ENCODE measurements at places on chromosomes 2 and 18.

- DNase-seq, result no peak
Observed at GRCh38 chr2:209523867-209524266, 100.0 kb downstream of the MAP2 start.

DNA sequence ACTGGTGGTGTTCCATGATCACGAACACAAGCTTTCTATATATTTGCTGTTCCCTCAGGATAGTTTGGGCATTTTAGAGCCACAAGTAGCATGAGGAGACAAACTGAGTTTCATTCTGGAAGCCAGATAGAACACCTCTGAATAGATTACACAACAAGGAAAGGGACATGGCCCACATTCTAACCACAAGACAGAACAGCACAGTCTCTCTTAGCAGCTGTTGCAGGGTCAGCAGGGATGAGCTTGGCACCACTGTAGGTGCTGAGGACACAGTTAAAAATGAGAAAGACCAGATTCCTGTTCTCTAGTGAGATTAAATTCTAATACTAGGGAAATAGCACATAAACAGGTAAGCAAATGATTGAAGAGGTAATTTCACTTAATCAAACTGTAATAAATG is 235.3 kb downstream of the ZNF407 start:
- DNase-seq, result no peak

- DNase-seq, result no peak
Observed at GRCh38 chr18:64419156-64419555, 270.3 kb upstream of the LINC00305 start.

DNA sequence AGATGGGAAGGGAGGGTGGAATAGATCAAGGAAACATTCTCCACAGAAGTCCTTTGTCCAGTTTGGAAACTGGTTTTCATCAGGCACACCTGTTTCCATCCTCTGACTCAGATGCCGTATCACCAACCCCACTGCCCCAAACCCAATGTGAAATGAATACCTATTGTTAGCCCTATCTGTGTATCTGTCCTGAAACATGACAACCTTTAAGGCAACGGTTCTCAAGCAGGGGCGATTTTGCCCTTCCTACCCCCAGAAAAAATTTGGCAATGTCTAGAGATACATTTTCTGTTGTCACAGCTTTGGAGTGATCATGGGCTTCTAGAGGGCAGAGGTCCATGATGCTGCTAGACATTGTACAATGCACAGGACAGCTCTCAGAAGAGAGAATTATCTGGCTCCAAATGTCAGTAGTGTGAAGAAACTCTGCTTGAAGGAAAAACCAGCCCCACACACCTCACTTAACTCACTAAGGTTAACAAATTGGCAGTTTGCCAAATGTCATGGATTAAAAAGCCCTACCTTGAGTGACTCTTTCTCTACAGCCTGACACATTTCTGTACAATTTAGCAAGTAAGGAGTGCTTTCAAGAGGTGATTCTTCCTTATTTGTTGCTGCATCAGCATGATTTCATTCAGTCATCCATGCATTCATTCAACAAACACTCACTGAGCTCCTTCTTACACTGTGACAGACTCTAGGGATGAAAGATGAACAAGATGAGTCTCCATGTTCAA is 3.4 kb downstream of the SCTR start:
- no peak for DNase-seq

GRCh38 chr2:26238311-26238958 is 6.0 kb downstream of the HADHA start:
- DNase-seq, result no peak

GRCh38 chr2:64186699-64187605 is 42.7 kb upstream of the PELI1 start:
- no peak for DNase-seq

- DNase-seq, result no peak
Observed at GRCh38 chr2:216985658-216986141, 125.8 kb upstream of the TNP1 start.

- no peak for DNase-seq
Observed at GRCh38 chr2:189440644-189440946, 679 bp upstream of the WDR75 start.

DNA sequence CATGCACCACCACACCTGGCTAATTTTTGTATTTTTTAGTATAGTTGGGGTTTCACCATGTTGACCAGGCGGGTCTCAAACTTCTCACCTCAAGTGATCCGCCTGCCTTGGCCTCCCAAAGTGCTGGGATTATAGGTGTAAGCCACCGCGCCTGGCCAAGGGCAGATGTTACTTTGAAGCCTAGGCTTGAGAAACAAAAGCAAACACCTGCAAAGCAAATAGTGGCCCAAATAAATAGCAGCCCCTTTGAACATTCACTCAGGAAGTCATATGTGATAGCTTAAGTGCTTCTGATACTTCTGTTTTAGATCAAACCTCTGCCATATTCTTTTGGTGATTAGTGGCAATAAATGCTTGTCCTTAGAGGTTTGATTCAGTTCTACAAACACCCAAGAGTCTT is 404.5 kb upstream of the SMIM21 start:
- no peak for DNase-seq

DNA sequence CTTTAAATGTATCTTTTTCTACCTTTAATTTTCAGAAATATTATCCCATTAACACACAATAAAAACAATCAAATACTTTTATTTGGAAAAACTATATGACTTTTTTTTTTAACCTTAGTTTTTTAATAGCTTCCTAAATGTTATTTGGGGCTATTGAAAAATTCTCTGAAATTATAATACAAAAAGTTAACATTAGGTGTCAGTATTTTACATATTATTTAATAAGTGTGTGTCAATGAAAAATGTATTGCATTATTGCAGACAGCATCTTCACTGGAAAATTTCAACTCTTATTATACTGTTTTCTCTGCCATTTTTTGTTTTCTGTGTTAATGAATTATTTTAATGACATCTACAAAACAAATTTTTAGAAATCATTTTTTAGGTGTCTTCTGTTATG is 51.1 kb upstream of the ARHGAP15 start:
- no peak for DNase-seq

DNA sequence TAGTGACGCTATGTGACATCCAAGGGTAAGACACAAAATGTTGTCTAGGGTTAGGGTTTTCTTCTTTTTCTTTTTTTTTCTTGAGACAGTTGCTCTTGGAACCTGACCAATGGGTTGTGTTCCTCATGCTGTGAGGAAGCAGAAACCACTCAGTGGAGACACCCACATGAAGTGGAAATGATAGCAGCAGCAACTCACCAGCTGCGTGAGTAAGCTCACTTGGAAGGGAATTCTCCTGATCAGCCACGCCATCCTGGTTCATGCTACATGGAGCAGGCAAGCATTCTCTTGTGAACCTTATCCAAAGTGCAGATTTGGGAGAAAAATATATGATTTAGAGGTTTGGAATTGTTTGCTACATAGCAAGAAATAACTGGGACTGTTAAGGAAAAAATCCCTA is 863.7 kb downstream of the EPHA4 start:
- no peak for DNase-seq

- DNase-seq, result no peak
Observed at GRCh38 chr2:64711252-64711800, 57.6 kb upstream of the SERTAD2 start.

GRCh38 chr2:30439879-30440278 is 7.2 kb upstream of the LCLAT1 start:
- no peak for DNase-seq

DNA sequence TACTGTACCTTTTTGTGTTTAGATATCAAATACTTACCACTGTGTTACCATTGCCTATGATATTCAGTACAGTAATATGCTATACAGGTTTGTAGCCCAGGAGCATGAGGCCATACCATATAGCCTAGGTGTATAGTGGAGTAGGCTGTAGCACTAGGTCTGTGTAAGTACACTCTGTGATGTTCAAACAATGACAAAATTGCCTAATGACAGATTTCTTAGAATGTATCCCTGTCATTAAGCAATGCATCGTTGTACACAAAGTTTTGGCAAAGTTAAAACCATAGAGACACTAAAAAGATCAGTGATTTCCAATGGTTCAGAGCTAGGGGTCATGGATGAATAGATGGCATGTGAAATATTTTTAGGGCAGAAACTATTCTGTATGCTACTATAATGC is 415.5 kb downstream of the NCKAP5 start:
- no peak for DNase-seq

DNA sequence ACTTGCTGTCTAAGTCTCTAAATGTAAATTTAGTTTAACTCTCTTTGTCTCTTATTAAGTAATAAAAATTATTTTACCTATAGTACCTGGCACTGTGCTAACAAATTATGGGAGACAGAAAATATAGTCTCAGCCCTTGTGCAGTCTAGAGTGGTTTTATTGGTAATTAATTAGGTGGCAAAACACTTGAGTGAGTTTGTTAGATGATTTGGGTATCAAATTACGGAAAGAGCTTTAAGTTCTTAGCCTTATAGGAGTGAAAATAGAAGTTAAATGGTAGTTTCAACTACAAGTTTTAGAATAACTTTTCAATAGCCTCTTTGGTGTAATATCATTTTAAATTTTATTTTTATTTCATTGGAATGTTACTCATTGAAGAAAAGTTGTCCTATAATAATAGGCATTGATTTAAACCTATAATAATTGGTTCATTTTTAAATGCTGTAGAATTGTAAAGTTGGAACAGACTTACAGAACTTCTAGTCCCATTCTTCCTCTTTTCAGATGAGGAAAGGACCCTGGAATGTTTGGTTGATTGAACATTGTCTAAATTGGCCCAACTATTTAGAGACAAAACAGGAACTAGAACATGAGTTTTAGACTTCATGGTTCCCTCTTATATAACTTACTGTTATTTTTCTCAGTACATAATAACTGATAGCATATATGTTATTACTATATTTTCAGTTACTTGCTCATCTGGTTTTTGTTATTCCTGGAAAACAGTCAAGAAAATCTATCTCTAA is 10.2 kb upstream of the HTR2B start:
- no peak for DNase-seq

GRCh38 chr18:52850031-52850560 is 510.1 kb downstream of the DCC start:
- no peak for DNase-seq

DNA sequence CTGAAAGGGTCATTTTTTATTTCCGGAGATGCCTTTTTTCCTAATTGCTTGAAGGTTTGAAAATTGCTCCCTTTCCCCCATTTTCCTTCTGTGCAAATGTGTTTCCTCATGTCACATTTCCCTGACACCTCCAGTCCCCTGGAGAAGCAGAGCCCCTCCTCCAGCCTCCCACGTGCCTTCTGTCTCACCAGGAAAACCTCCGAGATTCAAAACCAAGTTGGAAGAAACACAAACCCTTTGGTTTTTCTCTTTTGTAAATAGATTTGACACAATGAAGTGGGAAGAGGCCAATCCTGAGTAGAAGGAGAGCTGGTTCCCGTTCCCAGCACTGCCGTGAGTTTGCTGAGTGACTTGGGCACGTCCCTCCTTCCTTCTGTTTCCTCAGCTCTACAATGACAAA is 125.4 kb upstream of the MYCN start:
- no peak for DNase-seq

DNA sequence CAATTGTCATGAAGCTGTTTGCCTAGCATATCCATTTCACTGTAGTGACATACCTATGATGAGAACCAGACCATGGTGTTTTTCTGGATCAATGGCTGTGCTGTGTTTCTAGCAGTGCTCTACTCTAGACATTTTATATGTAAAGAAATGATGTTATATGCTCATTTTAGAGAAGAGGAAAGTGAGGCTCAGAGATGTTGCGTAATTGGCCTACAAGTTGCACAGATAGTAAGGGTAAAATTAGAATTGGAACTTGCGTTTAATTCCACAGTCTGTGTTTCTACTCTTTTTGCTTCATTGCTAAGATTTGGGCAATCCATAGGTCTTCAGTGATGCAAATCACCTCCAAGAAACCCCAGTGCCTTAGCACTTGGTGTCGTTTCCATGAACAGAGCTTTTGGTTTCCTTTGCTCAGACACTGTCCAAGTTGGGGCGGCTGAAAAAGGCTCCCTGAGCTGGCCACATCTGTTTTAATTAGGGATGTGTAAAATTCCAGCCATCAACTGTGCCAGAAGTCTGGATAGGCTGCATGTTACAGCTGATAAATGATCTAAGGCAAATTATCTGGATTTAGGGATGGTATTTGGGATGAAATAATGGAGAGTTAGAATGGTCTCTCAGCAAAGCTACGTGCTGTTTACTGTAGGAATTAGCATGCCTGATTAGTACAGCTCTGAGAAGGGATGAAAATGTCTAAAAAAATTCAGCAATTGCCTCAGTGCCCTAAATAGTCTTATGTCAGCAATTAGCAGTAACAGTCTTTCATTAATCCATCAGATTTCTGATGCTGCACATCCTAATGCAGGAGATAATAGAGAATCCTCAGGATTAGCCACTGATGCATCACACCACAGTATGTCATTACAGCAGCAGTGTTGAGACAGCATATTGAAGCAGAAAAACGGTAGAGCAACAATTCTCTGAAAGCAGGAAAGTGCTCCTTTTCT is 65.3 kb downstream of the PTPRM start:
- no peak for DNase-seq

GRCh38 chr18:79819064-79819967 is 21.6 kb downstream of the KCNG2 start:
- no peak for DNase-seq

DNA sequence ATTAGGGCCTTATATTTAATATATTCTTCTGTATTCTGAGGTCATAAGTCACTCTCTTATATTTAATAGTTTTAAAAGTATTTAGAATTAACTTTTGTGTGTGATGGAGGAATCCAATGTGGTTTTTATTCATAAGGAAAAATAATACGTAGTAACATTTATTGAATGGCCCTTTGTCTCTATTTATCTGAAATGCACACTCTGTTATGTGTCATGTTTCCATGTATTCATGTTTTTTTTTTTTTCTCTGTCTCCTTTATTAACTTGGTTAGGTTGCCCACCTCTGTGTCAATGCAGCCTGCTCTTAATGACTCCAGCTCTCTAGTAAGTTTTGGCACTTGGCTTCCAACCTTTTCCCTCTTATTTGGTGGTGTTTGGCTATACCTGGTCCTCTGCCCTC is 33.8 kb downstream of the RNF144A start:
- no peak for DNase-seq

DNA sequence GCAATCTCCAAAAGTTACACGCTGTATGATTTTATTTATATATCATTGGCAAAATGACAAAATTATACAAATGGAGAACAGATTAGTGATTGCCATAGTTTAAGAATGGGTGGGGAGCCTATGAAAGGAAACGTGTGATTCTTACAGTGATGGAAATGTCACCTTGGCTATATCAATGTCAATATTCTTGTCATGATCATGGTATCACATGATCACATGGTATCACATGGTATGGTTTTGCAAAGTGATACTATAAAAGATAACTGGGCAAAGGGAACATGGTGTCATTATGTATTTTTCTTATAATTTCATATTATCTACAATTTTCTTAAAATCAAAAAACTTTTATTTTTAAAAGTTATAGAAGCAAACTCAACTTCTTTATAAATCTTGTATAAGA is 606.2 kb upstream of the ZEB2 start:
- DNase-seq, result no peak

DNA sequence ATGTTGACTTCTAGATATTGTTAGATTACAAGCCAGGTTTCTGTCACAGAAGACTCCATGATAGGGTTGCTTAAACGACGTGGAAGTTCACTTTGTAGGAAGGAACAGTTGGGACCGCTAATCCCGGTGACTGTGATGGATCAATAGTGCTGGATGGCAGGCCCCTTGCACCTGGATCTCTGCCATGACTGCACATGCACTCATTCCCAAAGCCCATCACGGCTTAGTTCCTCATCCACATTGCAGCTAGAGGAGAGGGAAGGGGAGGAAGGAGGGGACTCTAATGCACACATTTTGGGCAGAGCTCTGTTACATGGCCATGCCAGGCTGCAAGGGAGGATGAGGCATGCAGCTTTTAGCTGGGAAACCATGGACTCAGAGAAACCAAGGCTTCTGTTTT is 773.7 kb upstream of the RAB6C start:
- no peak for DNase-seq

- no peak for DNase-seq
Observed at GRCh38 chr2:95323347-95324155, 26.4 kb downstream of the KCNIP3 start.

All from activated T-cell treated with anti-CD3 and anti-CD28 coated beads, Interleukin-2, amount 50 U/mL, for 1 hour (primary cell).